ENCODE measurements at places on chromosomes 16 and 17.

- DNase-seq: no peak
Measured at GRCh38 chr17:35068249-35068648, 4.7 kb upstream of the RFFL start.

- DNase-seq: no peak
Measured at GRCh38 chr17:74678541-74678940, 34.2 kb downstream of the CD300LF start.

GRCh38 chr16:8179615-8180014 is 410.7 kb downstream of the TMEM114 start:
- DNase-seq: no peak

GRCh38 chr16:75208242-75208825 is 1.4 kb upstream of the CTRB2 start:
- no peak for DNase-seq

DNA sequence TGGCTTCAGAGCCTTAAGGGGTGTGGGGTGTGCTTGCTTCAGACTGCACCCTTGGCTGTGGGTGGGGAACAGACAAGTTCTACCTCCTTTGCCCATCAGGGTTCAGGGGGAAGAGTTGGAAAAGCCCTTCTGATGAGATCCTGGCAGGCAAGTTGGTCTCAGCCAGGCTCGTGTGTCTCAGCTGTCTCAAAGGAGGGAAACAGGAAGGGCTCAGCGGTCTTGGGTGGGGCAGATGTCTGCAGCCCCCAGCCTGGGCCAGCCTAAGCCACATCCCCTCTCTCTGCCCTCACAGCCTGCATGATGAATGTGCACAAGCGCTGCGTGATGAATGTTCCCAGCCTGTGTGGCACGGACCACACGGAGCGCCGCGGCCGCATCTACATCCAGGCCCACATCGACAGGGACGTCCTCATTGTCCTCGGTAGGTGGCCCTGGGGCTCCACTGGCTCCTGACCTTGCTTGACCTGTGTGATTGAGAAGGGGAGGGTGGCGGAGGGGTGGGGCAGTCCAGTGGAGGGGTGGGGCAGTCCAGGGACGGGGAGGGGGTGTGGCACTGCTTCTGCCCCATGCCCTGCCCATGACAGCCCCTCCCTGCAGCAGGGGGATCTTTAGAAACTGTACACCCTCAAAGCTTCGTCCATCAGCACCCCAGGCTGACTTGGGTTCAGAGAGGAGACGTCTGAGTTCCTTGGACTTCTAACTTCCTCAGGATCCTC is 199.5 kb downstream of the PRKCB start:
- DNase-seq: no peak

Measured in stimulated activated CD4-positive, alpha-beta T cell treated with anti-CD3 and anti-CD28 coated beads, Interleukin-1b, Interleukin-23, amount 100 ng/mL, for 48 hours (primary cell).